ENCODE measurements at places on chromosomes 4 and X.

GRCh38 chrX:152528193-152528592 is 77.1 kb upstream of the GABRA3 start:
- no peak for DNase-seq

- peak; percentile 50 for DNase-seq
Observed at GRCh38 chrX:78540171-78540570, 119.0 kb downstream of the RTL3 start.

- peak; percentile 91 for DNase-seq
Observed at GRCh38 chr4:54539500-54540029, 118.2 kb upstream of the KIT start.

DNA sequence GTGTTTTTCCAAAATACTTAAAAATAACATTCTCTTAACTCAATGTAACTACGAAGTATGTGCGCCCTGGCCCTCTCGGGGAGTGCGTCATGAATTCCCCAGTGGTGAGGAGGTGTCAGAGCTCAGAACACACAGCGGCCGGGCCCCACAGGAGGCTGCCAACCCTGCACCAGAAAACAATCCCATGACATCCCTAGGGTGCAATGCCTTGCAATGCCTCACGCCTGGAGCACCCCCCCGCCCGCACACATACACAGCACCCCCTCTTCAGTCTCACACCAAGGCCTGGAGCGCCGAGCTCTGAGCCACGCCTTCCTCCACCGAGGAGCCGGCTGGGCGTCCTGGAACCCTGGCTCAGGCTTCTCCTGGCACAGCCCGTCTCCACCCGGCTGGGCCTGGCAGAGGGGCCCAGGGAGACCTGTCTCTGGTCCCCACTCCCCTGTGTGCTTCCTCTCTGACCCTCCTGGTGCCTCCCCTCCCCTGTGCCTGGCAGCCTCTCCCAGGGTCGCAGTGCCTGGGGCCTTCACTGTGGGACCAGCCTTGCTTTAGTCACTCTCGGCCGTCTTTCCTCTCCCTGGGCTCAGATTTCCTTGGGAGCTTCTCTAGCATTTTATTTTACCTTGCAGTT is 108.2 kb upstream of the ADRA2C start:
- peak; percentile 98 for DNase-seq
